ENCODE measurements at places on chromosomes 6 and 20. TPM values are rescaled to one million over a fixed set of nuclear protein-coding genes. Genes with fewer than 3 reads are reported as not detected.

Gene OPRL1
- 0.78 TPM for total RNA-seq

Gene TBXT
- not detected for total RNA-seq

Gene GLP1R
- total RNA-seq: not detected

Gene SPATS1
- not detected for total RNA-seq

Gene PLA2G7
- total RNA-seq: 1.8 TPM

Gene RAET1E
- total RNA-seq: 0.65 TPM

Gene PCK1
- 0.21 TPM for total RNA-seq

Gene C20orf141
- not detected for total RNA-seq

DNA sequence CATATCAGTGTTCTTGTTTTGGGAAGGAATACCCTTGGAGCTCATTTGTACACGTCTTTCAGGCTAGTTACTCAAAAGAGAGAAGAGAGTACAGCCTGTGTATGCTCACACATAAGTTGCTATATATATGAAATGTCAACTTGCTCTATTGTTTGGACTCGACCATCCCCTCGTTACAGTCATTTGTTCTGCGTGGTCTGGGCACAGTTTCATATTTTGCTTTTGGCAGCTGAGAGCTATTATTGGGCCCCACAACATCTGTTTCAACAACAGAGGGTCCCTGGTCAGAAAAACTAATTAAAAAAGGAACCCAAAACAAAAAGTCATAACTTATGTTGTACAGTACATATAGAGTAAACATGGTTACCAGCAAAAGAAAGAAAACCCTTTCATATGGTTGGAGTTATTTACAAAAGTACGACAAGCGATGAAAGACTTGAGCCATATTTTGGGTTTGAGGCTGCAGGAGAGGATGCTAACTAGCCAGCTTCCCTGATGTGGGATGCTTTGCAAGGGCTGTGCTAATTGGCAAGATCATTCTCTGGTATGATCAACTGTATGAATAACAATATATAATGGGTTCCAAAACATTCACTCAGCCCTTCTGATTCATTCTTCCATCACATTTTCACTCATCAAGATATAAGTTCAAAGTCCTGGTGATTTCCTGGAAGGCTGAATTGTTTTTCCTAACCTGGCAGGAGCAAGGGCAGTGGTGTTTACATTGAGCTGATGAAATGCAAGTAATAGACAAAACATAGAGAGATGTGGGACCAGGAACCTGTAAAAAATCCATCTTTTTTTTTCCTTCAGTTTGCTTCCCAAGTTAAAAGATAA lies 137.9 kb downstream of the RPS12 start:
- no peak for DNase-seq
- no peaks in the 10 kb centered on the region for H3K36me3 ChIP-seq
- H3K27ac ChIP-seq: no peak overlapping the region
- H3K27me3 ChIP-seq: no peaks in the 10 kb centered on the region

DNA sequence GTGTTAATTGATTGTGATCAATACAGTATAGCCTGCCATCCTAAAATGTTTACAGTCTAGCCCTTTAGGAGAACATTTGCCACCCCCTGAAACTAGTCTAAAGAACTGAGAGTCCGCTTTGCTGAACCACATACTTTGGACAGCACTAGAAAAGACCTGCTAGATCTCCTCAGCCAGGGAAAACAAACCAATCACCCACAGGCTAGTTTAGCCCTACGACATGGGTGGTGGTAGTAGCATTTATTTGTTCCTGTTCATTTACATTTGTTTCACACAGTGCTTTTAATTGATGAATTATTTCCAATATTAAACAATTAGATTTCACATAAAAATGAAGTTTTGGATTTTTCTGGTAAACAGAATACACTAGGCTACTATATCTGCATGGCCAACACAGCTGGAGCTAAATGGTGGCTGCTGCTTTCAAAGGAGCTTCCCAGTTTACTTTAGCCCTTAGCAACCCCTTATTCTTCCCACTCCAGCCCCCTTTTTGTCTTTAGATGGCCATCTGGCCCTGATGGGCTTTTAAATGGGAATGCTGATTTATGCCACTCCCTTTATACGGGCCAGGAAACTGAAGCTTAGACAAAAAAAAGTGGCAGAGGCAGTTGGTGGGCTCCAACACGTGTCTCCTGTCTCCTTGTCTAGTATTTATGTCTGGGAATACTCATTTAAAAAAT lies 72.4 kb downstream of the ADGRG6 start:
- no peaks in the 10 kb centered on the region for H3K4me1 ChIP-seq
- H3K4me3 ChIP-seq: no peak overlapping the region
- no peaks in the 10 kb centered on the region for H3K36me3 ChIP-seq
- no peaks in the 10 kb centered on the region for H3K27me3 ChIP-seq

GRCh38 chr6:75937846-75938245 lies 134.6 kb downstream of the IMPG1 start:
- no peaks in the 10 kb centered on the region for H3K36me3 ChIP-seq
- H3K4me1 ChIP-seq: no peaks in the 10 kb centered on the region
- DNase-seq: no peak
- H3K4me3 ChIP-seq: no peak overlapping the region
- no peaks in the 10 kb centered on the region for H3K27me3 ChIP-seq

DNA sequence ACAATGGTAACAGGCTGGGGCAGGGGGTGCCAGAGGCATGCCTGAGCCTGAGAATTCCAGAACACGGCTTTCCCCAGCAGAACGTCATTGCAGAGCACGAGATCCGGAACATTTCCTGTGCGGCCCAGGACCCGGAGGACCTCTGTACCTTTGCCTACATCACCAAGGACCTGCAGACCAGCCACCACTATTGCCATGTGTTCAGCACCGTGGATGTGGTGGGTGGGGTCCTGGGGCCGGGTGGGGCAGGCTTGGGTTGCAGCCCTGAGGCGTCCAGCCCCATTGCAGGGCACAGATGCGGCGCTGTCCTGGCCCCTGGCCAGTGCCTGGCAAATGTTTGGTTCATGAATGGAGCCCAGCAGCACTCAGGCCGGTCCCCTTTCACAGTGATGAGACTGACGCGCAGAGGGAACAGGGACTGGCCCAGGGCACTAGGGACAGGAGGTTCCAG lies 57.1 kb downstream of the TCP11 start:
- H3K4me1 ChIP-seq: peaks cover 3% of the 10 kb centered on the region
- no peak overlapping the region for H3K4me3 ChIP-seq
- no peak for DNase-seq
- H3K27ac ChIP-seq: no peak overlapping the region

DNA sequence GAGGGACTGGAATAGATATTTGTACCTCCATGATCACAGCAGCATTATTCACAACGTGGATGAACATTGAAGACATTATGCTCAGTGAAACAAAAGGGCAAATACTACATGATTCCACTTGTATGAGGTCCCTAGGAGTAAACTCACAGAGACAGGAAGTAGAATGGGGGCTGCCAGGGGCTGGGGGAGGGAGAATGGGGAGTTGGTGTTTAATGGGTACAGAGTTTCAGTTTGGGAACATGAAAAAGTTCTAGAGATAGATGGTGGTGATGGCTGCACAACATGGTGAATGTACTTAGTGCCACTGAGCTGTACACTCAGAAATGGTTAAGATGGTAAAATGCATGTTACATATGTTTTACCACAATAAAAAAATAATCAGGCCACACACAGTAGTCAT lies 164.3 kb upstream of the RREB1 start:
- no peaks in the 10 kb centered on the region for H3K36me3 ChIP-seq
- H3K27ac ChIP-seq: no peak overlapping the region
- H3K4me3 ChIP-seq: no peak overlapping the region

DNA sequence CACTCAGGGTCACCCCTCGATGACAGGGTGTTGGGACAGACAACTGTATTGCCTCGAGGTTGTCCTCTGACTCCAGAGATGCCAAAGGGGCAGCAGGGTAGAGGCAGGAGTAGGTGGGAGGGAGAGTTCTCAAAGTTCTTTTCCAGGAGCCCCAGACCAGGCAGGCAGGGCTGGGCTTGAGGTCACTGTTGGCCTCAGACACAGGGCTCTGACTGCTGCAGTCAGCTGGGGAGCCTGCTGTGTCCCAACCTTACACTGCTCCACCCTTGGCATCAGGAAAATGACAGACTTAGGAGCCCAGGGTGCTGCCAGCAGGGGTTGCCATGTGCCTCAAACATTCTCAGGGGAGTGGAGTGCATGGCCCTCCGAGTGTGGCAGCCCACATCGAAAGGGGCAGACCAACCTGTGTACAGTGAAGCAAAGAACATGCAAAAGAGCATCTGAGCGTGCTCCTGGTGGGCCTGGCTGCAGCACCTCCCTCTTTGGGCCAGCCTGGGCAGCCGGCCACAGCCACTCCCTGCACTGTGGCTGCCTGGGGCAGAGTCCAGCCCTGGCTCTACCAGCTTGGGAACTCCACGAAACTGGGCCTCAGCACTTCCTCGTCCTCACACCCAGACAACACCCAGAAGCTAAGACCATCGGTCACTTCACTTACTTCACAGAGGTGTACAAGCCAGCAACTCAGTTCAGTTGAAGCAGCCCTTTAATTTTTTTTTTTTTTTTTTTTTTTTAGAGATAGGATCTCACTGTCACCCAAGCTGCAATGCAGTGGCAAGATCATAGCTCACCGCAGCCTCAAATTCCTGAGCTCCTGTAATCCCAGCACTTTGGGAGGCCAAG lies 24.0 kb downstream of the C6orf132 start:
- H3K27ac ChIP-seq: no peak overlapping the region

- DNase-seq: no peak
- no peak overlapping the region for H3K27ac ChIP-seq
- no peaks in the 10 kb centered on the region for H3K27me3 ChIP-seq
- no peak overlapping the region for H3K4me3 ChIP-seq
- no peaks in the 10 kb centered on the region for H3K4me1 ChIP-seq
These were observed 223.4 kb upstream of the FOXQ1 start for GRCh38 chr6:1088492-1089001.

DNA sequence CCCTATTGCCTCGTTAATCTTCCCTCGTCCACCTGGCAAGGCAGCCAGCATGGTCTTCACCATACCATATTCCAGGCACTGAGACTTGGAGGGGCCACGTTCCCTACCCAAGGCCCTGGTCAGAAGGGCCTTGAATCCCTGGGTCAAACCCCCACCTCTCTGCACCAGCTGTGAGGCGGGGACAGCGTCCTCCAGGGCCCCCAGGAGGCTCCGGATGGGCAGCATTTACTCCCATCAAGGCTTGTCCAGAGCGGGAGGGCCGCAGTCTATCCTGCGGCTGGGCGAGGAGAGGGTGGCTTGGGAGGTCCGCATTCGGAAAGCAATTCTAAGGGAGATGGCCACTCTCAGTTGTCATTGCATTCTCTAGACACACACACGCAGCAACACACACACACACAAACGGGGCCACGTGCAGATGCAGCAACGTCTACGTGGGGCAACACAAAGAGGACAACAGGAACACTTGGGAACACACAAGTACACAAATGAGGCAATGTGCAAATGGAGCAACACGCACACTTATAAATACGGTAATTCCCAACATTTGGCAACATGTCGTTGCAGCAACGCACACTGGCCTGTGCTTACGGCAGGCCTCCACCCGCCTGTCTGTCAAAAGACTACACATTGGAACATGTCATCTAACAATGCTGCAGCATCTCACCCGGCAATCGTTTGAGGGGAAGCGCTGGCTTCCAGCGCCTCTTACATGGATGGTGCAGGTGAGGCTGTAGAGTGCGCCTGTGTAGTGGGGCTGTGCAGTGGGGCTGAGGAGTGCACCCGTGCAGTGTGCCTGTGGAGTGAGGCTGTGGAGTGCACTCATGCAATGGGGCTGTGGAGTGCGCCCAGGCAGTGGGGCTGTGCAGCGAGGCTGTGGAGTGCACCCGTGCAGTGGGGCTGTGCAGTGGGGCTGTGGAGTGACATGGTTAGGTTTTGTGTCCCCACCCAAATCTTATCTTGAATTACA lies 12.9 kb upstream of the NTSR1 start:
- H3K4me1 ChIP-seq: no peaks in the 10 kb centered on the region
- no peaks in the 10 kb centered on the region for H3K27me3 ChIP-seq
- no peak overlapping the region for H3K27ac ChIP-seq
- H3K36me3 ChIP-seq: no peaks in the 10 kb centered on the region

- H3K4me3 ChIP-seq: no peak overlapping the region
- DNase-seq: no peak
- no peak overlapping the region for H3K27ac ChIP-seq
- no peaks in the 10 kb centered on the region for H3K4me1 ChIP-seq
- no peaks in the 10 kb centered on the region for H3K27me3 ChIP-seq
These were observed 453.6 kb upstream of the FLRT3 start for GRCh38 chr20:14790771-14791620.

DNA sequence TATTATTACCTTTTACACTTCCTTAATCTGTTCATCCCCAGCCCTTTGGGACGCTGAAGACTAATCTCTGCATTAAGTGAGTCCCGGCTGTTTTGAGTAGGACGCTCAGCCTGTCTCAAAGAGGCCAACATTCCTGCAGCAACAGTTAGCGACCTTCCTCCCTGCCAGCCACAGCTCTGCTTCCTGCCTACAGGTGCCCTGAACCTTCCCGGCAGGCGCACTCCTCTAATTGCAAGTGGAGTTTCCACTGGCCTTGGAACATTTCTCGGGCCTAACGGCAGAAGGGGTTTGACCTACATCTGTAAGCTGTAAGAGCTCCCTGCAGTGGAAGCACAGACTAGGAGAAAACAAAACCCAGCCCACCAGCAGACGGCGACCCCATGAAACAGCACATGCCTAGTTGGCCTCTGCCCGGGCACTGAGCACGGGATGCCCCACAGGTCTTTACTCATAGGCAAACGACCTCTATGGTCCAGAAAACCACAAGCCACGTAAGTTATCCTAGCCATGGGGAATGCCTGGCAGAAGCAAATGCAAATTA lies 137.9 kb downstream of the DTNBP1 start:
- H3K27me3 ChIP-seq: no peaks in the 10 kb centered on the region
- H3K4me3 ChIP-seq: no peak overlapping the region
- peaks cover 4% of the 10 kb centered on the region for H3K36me3 ChIP-seq
- no peaks in the 10 kb centered on the region for H3K4me1 ChIP-seq
- H3K27ac ChIP-seq: no peak overlapping the region

DNA sequence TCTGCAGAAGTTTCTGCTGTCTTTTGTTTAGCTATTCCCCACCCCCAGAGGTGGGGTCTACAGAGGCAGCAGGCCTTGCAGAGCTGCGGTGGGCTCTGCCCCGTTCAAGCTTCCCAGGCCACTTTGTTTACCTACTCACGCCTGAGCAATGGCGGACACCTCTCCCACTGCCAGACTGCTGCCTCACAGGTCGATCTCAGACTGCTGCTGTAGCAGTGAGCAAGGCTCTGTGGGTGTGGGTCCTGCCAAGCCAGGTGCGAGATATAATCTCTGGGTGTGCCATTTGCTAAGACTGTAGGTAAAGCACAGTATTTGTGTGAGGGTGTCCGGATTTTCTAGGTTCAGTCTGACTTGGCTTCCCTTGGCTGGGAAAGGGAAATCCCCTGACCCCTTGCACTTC lies 23.6 kb upstream of the ZNF337 start:
- H3K27me3 ChIP-seq: no peaks in the 10 kb centered on the region
- H3K36me3 ChIP-seq: no peaks in the 10 kb centered on the region
- no peak overlapping the region for H3K27ac ChIP-seq
- no peak overlapping the region for H3K4me3 ChIP-seq

GRCh38 chr20:46713957-46714834 lies 4.7 kb downstream of the SLC2A10 start:
- no peaks in the 10 kb centered on the region for H3K4me1 ChIP-seq
- DNase-seq: no peak
- no peak overlapping the region for H3K27ac ChIP-seq

GRCh38 chr6:34574647-34575293 lies 18.6 kb upstream of the SPDEF start:
- H3K27ac ChIP-seq: no peak overlapping the region
- H3K4me1 ChIP-seq: no peaks in the 10 kb centered on the region
- no peaks in the 10 kb centered on the region for H3K36me3 ChIP-seq
- H3K27me3 ChIP-seq: no peaks in the 10 kb centered on the region
- H3K4me3 ChIP-seq: no peak overlapping the region
- DNase-seq: no peak

GRCh38 chr20:54346276-54346675 lies 129.1 kb upstream of the DOK5 start:
- no peaks in the 10 kb centered on the region for H3K27me3 ChIP-seq
- no peak overlapping the region for H3K27ac ChIP-seq
- DNase-seq: no peak
- H3K4me1 ChIP-seq: peaks cover 4% of the 10 kb centered on the region
